Activated naive CD8-positive, alpha-beta T cell treated with anti-CD3 and anti-CD28 coated beads, Interleukin-2, amount 10 ng/mL, durations not matched to agents 7 days and 5 days (primary cell): ENCODE measurements at places on chromosomes 12 and 14.

DNA sequence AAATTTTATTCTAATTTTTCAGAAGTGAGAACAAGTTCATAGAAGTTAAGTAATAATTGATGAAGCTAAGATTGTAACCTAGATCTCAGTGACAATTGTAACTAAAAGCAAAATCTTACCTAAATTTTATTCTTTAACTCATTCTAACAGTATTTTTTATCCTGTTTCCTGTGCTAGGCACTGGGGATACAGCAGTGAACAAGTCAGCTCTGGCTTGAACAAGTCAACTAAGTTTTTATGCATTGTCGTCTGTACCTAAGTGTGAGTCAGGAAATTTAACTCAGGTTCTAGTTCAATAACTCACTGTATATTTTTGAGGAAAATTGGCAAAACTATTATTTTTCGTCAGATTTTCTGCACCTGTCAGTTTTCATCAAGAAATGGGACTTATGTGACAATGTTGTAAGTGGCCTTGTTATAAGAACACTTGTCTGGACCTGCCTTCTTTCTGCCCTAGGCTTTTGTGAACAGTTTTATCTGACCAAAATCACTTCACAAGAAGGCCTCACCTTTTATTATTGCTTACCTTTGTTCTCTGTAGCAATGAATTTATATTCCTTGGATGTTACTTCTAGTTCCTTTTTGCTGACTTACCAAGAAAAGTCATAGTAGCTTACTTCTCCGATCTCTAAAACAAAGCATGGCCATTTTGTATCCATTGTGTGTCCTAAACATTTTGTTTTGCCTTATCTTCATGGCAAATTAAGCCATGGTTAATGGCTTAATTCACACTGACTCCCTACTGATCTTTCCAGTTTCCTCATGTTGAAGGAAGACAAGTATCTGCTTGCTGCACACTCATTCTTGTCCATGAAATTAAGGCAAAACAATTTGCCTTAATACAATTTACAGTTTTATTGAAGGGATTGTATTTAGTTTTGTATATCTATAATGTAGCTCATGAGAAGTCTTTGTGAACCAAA, 2.7 kb downstream of the TMTC3 start:
- no peak for DNase-seq

DNA sequence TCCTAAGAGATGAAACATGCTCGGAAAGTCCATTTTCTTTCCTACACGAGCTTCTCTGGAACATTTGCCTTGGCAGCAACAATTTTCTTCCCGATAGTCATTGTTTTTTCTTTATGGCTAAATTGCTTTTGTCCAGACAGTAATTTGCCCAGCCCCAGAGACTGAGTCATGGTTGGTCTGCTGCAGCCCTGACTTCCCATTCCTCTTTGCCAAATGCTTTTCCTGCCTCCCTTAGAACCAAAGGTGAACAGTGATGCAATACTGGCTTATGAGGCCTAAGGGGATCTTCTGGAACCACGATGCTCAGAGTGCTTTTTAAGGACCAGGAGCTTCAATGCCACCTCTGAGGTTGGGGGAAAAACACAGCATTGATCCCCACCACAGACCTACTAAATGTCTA, 1599.6 kb upstream of the TMEM132C start:
- no peak for DNase-seq

- no peak for DNase-seq
Observed at GRCh38 chr14:102490456-102490855, 19.1 kb downstream of the ANKRD9 start.

DNA sequence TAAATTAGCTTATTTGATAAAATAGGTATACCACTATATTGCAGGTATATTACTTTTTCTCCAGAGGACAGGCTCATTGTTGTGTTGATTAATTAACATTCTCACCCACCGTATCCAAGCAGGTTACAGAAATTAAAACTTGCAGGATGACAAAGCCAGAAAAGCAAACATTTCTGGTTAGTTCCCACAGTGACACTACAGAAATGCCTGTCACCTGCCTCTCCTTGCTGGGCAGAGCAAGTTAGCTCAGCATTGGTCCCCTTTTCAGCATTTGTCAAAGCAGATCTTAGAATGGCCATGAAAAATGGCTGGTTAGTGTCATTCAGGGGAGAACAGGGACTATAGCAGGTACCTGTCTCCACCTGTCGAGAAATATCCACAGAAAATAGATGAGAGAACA, 38.8 kb downstream of the RMST start:
- DNase-seq, result no peak

DNA sequence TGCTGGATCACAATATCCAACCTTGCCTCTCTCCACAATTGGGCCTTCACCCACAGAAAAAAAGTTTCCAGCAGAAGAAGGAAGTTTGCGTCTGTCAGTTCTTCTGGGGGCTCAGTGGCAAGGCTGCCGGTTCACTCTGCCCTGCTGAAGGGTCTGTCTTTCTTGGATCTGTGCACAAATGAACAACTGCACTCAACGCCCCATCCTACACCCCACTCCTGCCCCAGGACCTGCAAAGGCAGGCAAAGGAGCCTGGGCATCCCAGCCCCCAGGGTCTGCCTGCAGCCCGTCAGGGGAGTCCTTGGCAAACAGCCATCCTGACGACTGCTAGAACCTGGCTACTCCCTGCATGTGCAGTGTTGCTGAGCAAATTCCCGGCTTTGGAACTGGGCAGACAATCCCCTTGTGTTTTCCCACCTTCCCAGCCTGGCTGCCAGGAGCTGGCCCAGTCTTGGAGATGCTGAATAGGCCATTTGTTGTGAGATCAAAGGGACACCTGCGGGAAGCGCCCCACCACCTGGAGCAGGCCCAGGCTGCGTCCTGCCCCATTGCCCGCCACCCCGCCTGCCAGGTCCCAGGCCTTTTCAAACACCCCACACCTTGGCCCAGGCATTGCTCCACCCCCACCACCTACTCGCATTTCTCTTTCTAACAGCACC, 311.9 kb downstream of the BCL11B start:
- no peak for DNase-seq

DNA sequence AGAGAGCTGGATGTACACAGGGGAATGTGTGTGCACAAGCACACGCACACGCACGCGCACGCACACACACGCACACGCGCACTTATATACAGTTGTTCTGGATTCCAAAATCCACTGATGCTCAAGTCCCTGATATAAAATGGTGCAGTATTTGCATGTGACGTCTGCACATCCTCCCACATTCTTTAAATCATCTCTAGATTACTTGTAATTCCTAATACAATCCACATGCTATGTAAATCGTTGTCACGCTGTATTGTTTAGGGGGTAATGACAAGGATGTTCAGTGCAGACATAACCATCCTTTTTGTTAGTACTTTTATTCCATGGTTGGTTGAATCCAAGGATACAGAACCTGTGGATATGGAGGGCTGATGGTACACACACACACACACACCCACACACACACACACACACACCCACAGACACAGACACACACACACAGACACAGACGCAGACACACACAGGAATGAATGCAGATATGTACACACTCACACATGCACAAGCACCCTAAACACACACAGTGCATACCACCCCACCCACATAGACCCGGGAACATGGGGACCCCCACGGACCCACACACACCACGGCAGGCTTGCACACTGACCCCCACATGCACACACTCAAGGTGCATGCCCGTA, 188.5 kb upstream of the PRMT8 start:
- no peak for DNase-seq

DNA sequence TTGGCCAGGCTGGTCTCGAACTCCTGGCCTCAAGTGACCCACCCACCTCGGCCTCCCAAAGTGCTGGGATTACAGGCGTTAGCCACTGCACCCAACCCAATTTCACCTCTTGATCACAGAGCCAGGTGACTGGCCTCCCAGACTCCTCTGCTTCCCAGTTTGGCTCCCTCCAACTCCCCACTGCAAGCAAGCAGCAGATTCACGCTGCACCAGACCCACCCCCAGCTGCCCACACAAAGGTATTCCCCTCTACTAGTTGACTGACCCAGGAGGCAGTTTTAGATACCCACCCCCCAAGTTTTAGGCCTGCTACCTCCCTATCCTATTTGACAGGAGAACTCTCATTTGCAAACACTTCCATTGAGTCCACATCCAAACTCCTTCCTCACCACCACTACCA, 5.2 kb downstream of the RARG start:
- no peak for DNase-seq

DNA sequence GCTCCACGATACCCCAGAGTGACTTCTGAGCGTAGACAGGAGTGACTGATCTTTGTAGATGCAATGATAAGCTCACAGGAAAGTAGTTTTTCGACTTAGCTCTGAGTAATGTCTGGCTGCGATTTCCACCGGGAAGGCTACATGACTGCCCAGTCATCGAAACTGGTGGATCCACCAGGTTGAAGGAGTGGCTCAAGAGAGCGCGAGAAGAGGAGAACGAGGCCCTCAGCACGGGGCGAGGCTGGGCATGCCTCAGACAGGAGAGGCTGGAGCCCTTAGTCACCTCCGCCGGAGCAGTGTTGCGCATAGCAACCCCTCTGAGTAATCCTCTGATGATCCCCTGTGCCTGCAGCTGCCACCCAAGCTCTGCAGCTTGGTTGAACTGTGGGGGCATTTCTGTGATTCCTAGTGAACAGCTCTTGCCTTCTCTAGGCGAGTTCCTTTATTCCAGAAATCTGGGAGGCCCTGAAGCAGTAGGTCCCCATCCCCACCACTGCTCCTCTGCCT, 25.6 kb downstream of the ELK3 start:
- no peak for DNase-seq

DNA sequence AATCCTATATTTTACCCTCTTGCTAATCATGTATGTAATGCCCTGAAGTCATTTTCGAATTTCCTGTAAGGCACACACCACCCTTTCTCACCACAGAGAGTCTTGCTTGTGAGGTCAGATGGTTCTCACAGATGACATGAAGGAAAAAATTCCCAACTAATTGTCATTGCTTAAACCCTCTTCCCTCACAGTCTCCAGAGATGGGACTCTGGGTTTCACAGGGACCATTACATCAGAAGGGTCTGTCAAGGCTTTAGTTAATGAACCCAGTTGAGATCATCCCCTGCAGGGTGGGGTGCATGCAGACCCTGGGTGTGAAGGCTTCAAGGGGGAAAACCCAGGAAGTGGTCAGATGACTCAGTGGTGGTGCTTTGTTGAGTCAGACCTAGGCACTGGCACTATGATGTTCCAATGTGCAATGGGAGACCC, 229.6 kb downstream of the BCAT1 start:
- no peak for DNase-seq

DNA sequence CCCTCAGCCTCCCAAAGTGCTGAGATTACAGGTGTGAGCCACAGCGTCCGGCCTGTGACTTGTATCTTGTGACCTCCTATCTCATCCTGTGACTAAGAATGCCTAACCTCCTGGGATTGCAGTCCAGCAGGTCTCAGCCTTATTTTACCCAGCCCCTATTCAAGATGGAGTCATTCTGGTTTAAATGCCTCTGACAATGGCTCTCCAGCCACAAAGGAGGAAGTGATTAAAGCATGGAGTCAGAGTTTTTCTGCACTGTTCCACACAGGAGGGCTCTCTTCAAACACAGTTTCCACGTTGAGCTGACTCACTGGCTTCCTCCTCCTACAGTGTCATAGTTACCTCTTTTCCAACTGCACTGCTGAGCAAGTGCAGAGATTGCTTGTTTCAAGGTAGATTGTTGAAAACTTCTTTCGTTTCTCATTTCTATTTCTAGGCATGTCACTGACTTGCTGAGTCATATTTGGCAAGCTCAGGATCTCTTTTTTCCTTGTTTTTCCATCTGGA, 383.8 kb downstream of the PCNX1 start:
- DNase-seq, result no peak

DNA sequence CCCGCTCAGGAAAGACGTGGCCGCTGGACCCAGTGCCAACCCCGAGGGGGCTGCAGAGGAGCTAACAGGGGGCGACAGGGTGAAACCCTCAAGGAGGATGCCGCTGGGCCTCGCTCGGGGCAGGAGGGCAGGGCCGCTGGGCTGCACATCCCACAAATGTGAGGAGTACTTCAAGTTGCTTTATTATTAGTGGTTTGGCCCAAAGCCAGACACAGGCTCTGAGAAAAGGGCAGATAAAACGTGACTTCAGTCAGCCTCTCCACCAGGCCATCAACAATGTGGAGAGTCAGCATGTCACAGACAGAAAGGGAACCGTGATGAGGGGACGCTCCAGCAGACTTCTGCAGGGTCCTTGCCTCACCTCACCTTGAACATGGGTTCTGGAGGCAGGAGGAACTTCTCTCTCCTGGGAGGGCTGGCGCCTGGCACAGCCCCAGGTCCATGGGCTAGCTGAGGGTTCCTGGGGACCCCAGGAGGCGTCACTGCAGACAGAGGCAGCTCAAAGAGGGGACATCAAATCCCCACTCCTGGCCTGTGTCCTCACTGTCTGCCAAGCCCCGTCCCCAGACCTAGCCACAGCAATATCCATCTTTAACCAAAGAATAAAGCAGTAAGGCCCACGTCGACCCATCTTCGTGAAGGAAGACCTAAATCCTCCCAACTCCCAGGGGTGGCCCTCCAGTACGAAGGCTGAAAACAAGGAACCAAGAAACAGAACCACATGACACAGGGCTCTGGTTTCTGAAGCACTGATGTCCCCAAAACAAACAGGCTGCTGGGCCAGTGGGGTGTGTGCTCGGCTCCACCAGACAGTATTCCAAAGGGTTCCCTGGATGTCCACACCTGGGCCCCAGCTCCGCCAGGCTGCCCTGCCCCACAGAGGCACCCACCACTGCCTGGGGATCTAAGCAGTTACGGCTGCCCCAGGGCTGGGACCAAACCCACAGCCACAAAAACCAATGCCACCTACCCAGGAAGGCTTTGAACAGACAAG, 35.1 kb downstream of the CCDC85C start:
- DNase-seq, result no peak

DNA sequence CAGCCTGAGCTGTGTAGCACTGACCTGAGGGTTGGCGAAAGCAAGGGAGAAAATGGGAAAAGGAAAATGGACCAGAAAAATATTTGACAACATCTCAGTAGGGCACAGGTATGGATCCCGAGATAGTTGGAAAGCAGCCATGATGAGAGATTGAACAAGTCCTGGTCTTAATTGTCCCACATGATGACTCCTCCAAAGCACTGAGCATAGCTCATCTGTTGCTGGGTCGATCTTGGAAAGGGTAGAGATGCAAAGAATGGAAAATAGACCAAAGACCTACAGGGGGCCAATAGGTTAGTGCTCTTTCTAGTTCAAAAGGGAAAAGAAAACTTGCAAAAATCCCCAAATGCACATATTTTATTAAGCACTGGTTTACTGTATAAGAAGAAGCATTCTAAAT, 251.9 kb downstream of the SEC23A start:
- DNase-seq, result no peak
